ENCODE measurements at places on chromosomes 3 and 15.
A peak's percentile ranks its signal among the peaks of the same experiment; 100 is the strongest.

- peak; percentile 43 for DNase-seq
Observed at GRCh38 chr3:152583963-152584362, 251.0 kb upstream of the P2RY1 start.

DNA sequence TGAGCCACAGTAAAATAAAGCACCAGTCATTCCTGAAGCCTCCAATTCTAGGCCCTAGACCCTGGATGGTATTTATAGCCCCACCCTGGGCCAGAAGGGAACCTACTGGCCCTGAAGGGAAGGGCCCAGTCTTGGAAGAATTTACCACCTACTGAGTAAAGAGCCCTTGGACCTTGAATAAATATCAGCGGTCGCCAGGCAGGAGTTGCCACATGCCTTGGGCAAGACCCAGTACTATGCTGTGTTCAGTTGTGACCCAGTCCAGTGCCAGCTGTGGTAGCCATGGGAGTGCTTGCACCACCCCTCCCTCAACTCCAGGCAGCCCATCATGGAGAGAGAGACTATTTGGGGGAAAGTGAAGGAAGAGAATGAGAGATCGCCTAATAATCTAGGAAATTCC, 27.0 kb downstream of the NCBP2 start:
- DNase-seq: no peak

GRCh38 chr15:78050441-78050809, 27.1 kb downstream of the TBC1D2B start:
- DNase-seq: no peak

- no peak for DNase-seq
Observed at GRCh38 chr3:39343760-39344159, 14.3 kb downstream of the CCR8 start.

- DNase-seq: no peak
Observed at GRCh38 chr3:117141812-117142211, 432.2 kb downstream of the TUSC7 start.

GRCh38 chr3:134365766-134366065, 8.5 kb downstream of the AMOTL2 start:
- no peak for DNase-seq

- no peak for DNase-seq
Observed at GRCh38 chr3:121681792-121682191, 21.1 kb upstream of the HCLS1 start.

- DNase-seq: peak; percentile 55
Observed at GRCh38 chr3:120275618-120276017, 9.4 kb downstream of the GPR156 start.

DNA sequence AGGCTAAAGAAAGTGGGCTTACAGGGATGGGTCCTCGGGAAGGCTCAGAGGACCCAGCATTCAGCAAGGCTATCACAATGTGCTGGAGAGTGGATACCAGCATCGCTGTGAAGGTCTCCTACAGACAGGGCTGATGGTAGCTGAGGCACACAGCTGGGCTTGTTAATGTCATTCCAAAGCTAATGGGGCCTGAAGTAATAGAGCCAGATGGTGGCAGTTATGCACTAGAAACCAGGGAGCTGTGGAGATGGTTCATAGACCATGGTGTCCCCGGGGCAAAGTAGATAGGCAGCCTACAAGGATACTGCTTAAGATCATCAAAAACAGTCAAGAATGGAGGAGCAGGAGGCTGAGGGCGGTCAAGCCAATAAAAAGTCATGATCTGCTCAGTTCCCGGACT, 24.8 kb upstream of the BOC start:
- DNase-seq: no peak

DNA sequence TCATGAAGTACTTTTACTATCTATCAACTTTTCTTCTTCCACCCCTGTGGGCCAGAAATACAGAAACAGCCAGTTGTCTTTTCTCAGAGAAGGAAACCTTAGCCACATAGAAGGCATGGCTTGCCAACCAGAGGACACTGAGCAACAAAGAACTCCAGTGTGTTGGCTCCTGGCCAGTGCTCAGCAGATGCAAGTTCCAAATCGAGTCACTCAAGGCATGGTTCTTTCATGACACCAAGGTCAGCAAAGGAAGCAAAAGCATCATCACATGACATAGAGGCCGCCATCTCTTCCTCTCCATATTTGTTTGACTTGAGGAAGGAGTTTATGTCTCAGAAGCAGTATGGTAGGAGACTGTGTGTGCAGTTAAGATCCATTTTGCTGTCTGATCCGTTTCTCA, 92.2 kb downstream of the MYLK start:
- peak; percentile 59 for DNase-seq

GRCh38 chr15:91516866-91517265, 336.6 kb upstream of the SLCO3A1 start:
- no peak for DNase-seq

DNA sequence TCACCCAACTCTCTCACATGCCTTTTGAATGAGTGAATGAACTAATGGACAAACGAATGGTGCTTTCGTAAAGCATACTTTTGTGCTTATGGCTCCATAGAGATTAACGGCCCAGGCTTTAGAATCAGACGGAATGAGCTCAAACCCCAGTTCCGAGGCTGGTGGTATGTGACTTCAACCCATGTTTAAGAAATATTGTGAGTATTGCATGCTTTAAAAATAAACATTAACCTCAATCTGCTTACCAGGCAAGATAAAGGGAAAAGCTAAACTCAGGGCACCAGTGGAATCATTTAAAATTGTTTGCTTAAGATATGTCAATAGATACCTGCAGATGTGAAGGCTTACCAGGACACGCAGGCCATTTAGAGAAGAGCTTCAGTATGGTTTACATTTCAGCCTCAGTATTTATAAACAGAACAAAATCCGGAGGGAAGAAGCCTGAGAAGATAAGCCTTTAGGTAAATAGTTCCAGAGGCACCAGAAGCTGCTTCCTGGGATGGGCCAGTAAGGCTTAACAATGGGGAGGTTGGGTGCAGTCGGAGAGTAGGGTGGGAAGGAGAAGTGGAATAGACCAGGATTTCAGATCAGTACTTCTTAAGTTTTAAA, 186.4 kb downstream of the ADAMTS9 start:
- DNase-seq: no peak

DNA sequence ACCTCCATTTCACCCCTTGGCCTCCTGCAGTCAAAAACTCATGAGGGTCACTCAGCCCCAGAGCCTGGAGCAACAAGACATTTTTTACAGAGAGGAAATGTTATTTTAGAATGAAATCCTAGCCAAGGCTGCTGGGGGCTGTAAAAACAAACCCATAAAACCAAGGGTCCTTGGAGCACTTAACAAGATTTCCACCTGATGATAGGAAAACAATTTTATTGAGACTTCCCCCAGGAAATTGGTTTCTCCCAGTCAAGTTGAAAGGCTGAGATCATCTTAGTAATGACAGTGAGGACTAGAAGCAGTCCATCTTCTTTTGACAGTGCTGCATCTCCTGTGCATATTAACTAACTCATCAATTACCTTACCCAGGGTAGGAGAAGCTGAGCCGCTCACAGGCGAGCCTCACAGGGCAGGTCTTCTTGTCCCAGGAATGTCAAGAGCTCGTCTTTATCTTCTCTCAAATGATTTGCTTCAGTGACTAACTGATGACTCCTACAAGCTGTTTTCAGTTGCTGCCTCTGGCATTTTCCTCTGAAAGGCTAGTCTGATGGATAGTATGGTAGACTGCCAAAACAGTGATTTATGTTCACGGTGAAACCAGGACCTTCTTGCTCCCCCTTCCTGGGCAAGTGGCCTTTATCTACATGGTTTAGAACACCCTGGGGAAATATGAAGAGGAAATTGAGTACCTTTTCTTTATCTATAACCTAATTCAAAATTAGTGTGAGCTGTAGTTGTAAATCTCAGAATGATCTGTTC, 34.6 kb upstream of the AEN start:
- DNase-seq: no peak

GRCh38 chr15:66834881-66835878, 133.1 kb downstream of the SMAD6 start:
- DNase-seq: no peak

- DNase-seq: no peak
Observed at GRCh38 chr15:95287720-95288103, 1042.8 kb upstream of the NR2F2 start.

DNA sequence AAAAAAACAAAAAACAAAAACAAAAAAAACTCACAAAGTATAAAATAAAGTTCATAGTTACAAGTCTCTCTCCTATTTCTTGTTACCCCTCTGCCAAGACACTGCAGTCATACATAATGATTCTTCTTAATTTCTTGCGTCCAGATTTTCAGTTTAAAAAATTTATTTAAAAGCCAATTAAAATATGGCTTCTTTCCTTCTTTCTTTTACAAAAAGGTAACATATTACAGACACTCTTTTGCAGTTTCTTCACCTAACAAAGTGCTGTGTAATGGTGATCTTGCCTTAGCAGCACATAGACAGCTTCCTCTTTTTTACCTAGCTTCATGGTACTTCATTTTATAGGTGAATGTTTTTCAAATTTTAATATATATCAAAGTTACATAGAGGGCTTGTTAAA, 136.1 kb upstream of the SGO1 start:
- DNase-seq: no peak

DNA sequence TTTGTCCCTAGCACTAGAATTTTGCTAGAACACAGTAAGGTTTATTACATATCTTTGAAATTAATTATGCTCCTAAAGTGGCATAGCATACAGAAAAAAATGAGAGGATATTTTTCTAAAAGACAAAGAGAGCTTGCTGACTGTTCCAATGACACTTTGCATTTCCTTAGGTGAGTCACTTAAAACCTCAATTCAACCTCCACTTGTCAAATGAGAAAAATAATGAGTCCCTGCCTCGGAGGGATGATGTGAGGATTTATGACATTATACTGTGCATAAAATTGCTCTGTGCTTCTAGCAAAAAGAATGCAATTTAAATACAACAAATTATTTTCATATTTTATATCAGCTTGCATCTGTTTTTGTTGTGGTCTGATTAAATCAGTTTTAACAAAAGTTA, 1417.0 kb upstream of the ALCAM start:
- DNase-seq: no peak

DNA sequence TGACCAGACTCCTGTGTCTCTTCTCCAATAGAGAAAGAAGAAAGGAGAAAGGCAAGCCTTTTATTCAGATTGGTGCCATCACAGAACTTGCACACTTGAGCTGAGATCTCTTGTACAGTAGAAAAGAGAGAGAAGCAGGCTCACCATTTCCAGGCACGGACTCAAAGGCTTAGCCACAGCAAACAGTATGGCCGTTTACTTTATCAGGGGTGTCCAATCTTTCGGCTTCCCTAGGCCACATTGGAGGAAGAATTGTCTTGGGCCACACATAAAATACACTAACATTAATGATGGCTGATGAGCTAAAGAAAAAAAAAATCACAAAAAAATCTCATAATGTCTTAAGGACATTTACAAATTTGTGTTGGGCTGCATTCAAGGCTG, 5.0 kb downstream of the IFT80 start:
- no peak for DNase-seq

GRCh38 chr3:111392894-111393398, 149.1 kb upstream of the CD96 start:
- no peak for DNase-seq

DNA sequence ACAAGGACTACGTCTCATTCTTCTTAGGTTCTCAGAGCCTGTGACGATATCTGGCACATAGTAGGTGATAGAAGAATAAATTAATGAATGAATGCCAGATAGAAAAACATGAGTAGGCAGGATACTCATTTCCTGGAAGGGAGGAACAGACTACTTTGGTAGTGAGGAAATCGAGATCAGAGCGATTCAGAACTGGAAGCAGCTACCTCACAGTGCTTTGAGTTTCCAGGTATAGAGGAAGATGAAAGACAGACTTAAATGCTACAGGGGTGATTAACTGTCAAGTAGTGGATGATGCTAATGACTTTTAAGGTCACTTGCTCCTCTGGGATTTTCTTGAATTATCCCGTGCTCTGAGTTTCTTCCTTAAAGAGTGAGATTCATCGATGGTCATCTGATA, 951.5 kb upstream of the CFAP20DC start:
- no peak for DNase-seq

GRCh38 chr15:67224889-67225288, 29.6 kb downstream of the AAGAB start:
- DNase-seq: no peak

GRCh38 chr3:184332370-184333090, 4.9 kb upstream of the FAM131A start:
- no peak for DNase-seq

DNA sequence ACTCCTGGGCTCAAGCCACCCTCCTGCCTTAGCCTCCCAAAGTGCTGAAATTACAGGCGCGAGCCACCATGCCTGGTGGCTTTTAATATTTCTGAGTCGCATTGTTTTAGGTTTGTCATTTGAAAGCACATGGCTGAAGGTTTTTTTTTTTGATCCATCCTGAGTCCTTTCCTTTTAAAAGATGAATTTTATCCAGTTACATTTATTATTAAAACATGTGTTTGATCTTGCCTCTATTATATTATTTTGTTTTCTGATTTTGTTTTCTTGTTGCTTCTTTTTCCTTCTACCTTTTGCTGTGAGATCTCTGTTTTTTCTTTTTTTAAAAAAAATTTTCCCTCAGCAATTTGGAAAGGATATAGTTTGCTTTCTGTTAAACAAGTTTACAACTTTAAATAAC, 76.4 kb downstream of the SCN5A start:
- no peak for DNase-seq

DNA sequence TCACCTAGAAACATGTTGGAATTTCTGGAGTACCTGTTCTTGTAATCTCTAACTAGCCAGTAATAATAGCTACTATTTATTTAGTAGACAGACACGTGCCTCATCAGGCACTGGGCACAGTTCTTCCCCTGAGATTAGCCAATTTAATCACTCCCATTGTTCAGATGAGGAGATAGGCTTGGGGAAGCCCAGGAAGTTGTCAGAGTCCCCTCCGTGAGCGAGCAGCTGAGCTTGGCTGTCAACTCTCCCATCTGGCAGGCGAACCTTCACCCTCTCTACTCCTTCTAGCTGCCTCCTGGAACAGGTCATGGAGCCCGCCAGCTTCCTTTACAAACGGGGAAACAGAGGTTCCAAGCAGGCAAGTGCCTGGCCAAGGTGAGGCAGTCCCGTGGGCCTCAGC, 31.1 kb upstream of the FGD5 start:
- no peak for DNase-seq

DNA sequence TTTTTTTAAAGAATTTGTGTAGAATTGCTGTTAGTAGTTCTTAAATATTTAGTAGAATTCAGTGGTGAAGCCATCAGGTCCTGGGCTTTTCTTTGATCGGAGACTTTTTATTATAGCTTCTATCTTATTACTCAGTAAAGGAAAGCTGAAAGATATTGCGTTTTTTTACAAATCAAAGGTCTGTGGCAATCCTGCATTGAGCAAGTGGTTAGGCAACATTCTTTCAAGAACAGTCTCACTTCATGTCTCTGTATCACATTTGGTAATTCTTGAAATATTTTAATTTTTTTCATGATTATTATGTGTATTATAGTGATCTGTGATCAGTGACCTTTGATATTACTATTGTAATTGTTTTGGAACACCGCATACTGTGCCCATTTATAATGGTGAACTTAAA, 140.8 kb downstream of the UNC13C start:
- DNase-seq: no peak

Data from right hindlimb (tissue), 1 donor.